ENCODE measurements at places on chromosomes 6 and 20.

GRCh38 chr20:63328026-63328700 lies 33.0 kb downstream of the CHRNA4 start:
- DNase-seq: no peak

DNA sequence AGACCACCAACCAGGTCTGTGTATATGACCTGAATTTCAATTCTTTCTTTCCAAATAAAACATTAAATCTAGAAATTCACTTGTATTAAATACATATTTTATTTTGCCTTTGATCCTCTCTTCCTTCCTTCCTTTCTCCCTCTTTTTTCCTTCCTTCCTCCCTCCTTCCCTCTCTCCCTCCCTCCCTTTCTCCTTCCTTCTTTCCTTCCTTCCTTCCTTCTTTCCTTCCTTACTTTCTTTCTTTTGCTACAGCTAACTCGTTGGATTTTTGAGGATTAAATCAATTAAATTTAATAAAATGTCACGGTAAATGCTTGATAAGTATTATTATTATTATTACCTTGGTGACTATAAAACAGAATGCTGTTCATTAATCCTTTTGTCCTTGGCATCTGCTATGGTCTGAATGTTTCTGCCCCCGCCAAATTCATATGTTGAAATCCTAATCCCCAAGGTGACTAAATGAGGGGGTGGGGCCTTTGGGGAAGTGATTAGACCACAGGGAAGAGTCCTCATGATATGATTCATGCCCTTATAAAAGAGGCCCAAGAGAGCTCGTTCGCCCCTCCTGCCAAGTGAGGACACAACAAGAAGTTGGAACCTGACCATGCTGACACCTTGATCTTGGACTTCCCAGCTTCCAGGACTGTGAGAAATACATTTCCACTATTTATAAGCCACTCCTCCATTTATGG lies 67.6 kb upstream of the BTBD3 start:
- no peak for DNase-seq

- DNase-seq: no peak
Observed at GRCh38 chr6:16623029-16623653, 138.1 kb downstream of the ATXN1 start.

- DNase-seq: no peak
Observed at GRCh38 chr20:29878777-29879442, 1378.6 kb upstream of the DEFB115 start.

GRCh38 chr6:159608961-159609651 lies 83.9 kb downstream of the SOD2 start:
- DNase-seq: no peak

DNA sequence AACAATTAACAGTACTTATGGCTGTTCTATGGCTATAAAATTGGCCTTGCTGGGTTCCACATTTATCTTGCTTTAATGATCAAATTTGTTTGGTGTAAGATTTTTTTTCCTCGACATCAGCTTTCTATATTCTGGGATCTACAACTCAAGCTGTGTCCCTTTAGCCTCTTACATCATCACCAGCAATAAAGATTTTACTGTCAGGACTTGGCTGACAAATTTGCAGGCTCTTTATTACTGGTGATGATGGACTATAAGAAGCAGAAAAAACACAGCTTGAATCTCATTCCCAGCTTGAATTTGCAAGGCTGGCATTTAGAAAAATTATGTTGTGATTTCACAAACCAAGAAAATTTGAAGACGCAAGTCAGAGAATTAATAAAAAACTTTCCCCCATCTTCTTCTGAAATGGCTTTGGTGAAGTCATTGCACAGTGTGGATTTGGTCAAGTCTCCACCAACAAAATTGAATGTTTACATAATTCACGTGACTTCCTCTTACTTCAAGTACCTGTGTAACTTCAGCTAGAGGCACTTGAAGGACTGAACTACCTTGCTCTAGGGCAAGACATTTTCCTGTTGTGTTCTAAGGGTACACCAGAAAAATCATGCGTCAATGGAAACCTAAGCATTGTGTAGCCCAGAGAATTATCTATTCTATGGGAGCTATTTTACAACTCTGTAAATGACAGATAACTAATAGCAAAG lies 175.0 kb downstream of the CBLN4 start:
- DNase-seq: no peak

- DNase-seq: no peak
Observed at GRCh38 chr20:62313021-62313420, 10.2 kb downstream of the ADRM1 start.

DNA sequence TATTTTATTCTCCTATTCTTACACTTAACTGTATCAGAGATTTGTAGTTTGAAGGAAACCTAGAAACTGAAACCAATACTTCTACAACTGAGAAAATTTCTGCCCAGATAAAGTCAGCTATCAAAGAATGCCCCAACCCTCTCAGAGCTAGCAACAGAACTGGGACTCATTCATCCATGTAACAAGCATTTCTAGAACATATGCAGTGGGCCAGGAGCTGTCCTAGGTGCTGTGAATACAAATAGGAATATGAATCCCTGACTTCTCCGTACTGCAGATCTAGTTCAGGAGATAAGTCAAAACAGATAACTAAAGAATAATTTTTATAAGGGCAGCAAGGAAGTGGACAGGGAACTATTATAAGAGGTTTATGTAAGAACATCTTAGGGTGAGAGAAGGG lies 654.1 kb upstream of the NOX3 start:
- DNase-seq: no peak

GRCh38 chr6:11328613-11329247 lies 96.3 kb upstream of the NEDD9 start:
- no peak for DNase-seq

DNA sequence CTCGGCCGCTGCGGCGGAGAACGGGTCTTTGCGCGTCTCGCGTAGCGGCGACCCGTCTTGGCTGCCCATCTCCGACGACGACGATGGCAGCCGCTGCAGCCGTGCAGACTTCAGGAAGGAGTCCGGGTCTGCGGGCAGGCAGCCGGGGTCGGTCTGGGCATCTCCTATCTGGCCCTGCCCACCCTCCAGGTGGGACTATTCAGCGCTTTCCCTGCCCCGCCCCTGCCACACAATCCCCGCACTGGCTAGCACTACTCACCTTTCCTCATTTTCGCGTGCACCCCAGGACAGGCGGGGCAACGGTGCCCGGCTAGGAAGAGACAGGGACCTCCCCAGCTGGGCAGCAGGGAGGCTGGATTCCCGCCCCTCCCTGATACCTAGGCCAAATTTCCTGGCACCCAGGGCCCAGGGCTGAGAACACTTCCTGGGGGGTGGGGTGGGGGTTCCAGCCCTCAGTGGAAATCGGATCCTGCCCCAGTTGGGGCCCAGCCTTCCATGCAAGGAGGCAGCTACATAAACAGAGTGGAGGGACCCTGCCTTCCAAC lies 9.2 kb downstream of the GGT7 start:
- no peak for DNase-seq

- DNase-seq: no peak
Observed at GRCh38 chr6:52416629-52417151, 3.5 kb upstream of the EFHC1 start.

GRCh38 chr20:32056708-32057483 lies 4.9 kb downstream of the HCK start:
- no peak for DNase-seq

DNA sequence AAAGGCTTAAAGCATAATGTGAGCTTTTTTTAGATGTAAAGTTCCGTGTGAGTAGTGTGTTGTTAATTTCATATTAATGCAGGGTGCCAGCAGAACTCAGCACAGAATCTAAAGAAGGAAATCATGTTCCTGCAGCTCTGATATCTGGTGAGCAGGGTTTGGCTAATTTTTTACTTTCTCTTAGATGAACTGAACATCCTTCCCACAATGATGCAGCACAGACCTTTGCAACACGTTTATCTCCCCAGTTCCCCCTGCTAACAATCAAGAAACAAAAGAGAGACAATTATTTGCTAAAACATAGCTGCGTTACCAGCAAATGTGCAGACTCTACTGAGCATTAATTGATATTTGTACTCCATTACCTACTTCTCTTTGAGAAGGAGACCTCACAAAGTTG lies 39.1 kb upstream of the ATXN1 start:
- no peak for DNase-seq

DNA sequence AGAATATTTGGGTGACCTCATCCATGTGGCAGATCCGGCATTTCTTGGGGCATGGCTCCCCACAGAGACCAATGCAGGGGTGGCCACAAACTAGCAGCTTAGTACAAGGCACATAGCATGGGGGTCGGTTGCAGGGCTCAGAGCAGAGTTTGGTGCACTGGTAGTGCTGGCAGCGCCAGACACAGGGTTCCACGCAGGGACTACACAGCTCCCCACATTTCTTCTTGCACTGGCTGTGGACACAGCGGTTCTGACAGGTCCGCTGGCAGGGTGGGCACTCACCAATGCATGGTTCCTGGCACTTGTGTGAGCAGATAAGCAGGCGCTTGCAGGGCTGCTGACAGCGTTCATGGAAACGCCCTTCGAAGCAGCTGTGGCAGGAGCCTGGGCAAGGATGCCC lies 29.1 kb downstream of the DDX27 start:
- no peak for DNase-seq

GRCh38 chr6:7629321-7629720 lies 39.3 kb downstream of the SNRNP48 start:
- no peak for DNase-seq

DNA sequence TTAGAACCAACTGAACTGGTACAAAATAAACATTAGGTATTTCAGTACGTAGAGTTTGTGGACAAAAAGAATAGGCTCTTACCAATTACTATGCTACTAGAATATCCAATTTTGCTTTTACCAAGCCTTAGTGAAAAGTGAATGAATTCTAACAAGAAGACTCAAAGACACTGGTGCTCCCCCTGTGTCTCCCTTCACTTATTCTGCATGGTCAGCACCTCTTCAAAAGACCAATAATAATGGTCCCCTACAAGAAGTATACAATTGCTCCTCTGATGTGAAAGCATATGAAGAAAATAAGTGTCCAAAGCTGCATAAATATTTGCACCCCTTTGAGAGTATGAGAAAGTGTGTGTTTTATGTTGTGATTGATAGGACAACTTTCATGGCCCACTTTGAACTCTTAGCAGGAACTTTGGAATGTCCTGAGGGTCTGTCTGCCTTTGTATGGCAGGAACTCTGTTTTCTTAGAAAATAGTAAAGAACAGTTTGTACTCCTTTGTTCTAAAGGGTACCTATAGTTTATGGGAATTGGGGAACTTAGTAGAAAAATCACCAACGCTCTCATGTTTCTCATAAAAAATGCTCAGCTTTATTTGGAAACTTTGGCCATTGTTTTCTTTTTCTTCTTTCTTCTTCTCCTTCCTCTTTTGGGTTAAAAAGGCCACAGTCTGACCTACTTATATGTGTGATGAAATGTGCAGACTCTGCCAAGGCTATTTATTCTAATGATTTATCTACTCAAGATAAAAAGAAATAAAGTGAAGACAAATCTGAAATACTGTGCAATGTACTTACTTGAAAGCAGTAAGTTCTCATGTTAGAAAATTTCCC lies 352.4 kb downstream of the LAMA2 start:
- no peak for DNase-seq

DNA sequence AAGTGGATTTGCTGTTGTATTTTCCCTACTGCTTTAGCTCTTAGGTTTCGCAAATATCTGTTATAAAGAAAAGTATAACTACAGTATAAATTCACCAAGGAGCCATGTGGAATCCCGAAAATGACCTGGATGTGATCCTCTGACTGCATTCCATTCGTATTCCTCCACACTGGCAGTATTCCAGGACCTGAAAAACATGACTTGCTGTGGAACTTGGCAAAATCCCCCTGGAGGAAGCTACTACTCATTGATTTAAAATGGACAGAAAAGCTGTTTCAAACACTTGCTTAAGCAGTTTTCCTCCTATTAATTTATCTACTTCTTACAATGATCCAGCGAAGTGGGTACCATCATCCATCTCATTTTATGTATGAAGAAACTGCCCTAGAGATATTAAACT lies 13.3 kb upstream of the ENPP5 start:
- DNase-seq: peak; percentile 39

GRCh38 chr6:62492192-62492822 lies 206.3 kb upstream of the KHDRBS2 start:
- no peak for DNase-seq

- no peak for DNase-seq
Observed at GRCh38 chr6:111322145-111322544, 160.9 kb downstream of the REV3L start.

DNA sequence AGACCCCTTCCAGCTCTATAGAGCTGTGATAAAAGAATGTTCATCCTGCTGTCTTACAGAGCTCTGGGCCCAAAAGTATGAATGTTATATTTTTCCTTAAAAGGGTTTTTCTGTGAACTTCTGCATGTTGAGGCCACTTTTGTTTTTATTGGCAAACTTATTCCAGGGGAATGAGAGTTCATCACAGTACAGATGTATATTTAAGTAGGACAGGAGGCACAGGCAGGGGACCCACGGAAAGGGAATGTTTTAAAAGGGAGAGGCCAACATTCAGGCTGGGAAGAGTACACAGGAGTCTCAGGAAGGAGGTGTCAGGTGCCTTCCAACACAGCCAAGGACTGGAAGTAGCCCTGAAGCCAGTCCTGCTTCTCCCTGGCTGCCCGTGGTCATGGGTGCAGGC lies 148.4 kb downstream of the EYA2 start:
- DNase-seq: no peak

DNA sequence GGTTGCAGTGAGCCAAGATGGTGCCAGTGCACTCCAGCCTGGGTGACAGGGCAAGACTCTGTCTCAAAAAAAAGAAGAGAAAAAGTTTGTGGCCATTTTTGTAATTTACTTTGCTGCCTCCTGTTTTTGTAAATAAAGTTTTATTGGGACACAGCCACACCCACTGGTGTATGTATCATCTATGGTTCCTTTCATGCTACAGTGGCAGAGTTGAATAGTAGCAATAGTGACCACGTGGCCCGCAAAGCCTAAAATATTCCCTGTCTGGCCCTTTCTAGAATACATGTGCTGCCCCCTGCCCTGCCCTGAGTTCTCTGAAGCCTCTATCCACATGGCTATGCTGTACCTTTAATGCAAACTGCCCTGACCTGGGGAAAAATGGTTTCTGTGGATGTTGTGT lies 75.3 kb upstream of the ZNF133 start:
- no peak for DNase-seq

DNA sequence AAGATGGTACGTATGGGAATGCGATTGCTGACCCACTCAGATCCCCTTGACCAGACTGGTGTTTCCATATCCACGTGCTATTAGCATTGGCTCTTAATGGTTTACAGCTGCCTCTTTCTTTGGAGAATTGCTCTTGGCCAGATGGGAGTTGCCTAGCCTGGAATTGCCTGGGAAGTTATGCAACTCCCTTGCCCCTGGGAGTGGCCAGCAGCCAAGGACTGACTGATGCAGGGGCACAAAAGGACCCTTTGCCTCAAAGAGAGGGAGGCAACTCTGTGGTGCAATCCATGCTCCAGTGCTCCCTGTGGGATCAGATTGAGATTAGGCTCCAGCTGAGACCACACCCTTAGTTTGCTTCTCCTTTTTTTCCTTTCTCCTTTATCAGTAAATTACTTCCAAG lies 203.5 kb upstream of the JAG1 start:
- DNase-seq: no peak

- DNase-seq: no peak
Observed at GRCh38 chr6:104639668-104640067, 220.1 kb downstream of the HACE1 start.

DNA sequence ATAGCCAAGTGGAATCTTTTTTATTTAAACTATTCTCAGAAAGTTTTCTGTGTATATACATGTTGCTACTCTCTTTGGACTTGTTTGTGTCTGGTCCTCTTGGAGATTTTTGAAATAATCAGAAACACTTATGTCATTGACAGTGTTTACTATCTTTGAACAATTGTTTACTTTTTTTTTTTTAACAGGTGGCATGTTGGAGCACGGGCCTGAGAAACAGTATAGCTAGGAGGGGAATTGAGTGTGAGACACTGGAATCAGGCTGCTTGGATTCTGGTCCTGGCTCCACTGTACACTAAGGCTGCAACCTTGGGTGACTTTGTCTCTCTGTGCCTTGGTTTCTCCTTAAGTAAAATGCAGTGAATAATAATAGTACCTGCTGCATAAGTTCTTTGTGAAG lies 279.6 kb downstream of the PRL start:
- no peak for DNase-seq

All from amniotic stem cell (primary cell).